Esophagus mucosa (tissue), 1 donor: ENCODE measurements at places on chromosomes 12 and 14. TPM values are rescaled to one million over a fixed set of nuclear protein-coding genes. Genes with fewer than 3 reads are reported as not detected.

GRCh38 chr12:113271853-113272561 is 50.7 kb downstream of the TPCN1 start:
- ATAC-seq = peak; percentile 68

- ATAC-seq = no peak
Measured at GRCh38 chr14:90604356-90604755, 207.5 kb downstream of the CALM1 start.

DNA sequence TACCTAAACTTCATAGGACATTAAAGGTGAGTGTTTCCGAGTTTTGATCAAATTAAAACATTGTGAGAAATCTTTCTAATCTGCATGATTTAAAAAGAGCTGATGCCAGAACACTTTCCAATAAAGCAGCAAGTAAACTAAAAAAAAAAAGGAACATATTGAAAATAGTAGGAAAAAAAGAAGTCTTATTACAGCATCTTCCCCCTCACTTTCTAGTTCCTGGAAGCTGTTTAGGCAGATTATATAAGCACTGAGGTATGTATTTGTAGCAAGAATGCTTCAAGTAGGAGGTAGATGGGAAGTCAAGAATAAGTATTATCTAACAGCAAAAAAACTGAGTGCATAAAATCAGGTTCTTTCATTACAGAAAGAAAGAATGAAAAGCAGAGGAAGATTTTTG is 45.8 kb downstream of the ERO1A start:
- ATAC-seq = no peak

ADGRD1 gene
- total RNA-seq = 2.5 TPM

FGF6 gene
- total RNA-seq = not detected

DNA sequence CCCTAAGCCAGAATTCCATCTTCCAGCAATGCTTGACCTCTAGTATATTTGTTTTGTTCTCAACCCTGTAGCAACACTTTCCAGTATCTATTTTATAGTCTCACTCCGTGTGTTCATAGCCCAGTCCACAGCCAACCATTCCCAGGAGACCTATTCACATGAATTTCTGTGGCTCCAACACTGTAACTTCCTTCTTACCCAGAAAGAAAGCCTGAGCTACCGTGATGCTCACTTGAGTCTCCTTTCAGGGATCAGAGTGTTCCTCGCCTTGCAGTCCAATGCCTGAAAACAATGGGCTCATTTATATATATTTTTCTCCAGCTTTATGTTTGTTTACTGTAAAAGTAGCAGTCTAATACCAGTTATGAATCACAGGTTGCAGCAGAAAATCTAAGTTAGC is 645.0 kb upstream of the NOVA1 start:
- ATAC-seq = no peak

DNA sequence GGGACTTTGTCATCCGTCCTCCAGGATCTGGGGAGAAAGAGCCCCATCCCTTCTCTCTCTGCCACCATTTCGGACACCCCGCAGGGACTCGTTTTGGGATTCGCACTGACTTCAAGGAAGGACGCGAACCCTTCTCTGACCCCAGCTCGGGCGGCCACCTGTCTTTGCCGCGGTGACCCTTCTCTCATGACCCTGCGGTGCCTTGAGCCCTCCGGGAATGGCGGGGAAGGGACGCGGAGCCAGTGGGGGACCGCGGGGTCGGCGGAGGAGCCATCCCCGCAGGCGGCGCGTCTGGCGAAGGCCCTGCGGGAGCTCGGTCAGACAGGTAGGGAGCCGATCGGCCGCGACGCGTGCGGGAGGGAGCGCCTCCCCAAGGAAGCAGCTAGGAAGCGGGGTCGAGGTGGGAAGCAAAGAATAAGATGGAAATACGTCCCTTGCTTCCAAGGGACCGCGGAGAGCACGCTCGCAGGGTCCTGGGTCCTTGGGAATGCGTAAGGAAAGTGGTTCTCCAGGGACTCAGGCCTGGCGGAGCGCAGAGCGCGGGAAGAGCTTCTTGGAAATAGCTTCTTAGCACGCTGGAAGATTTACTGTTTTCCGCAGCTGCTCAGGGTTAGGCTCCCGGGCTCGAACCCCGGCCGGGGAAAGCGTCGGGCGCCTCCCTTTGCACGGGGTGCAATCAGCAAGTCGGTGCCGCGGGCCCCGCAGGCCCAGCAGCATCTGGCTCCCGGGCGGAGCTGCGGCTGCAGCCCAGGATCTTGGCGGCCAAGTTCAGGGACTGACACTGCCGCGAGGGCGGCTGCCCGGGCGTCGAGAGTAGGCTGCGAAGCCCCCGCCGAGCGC is 457 bp downstream of the SOCS2 start:
- ATAC-seq = no peak

COPZ1 gene
- 111 TPM for total RNA-seq

DNA sequence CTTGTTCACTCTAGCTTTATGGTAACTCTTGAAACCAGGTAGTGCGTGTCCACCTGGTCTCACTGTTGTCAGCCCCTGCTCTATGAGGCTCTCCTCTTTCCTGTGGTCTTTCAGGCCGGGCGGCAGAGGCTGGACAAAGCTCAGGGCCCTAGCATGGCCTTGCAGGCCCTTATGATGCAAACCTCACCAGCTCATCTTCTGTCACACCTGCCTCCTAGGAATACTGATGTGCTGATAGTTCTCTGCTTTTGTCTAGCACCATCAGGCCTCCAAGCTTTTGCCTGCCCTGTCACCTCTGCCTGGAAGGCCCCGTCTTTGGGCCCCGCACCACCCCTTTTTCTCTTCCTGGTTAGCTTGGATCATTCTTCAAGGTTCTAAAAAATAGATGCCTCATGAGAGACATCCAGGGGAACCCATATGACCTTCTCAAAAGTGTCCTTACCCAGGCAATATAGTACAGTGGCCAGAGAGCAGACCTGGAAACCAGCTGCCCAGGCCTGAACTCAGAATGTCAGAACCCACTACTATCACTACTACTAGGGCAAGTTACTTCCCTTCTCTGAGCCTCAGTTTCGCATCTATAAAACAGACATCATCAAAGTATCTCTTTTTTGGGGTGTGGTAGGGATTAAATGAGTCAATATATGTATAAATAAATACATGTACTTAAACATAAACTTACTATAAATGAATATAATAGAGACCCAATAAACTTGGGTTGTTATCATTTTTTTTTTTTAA is 91.7 kb downstream of the ZFP36L1 start:
- no peak for ATAC-seq

GRCh38 chr12:31235868-31236395 is 90.0 kb downstream of the SINHCAF start:
- no peak for ATAC-seq

GRCh38 chr12:57896434-57897201 is 44.7 kb upstream of the ATP23 start:
- peak; percentile 24 for ATAC-seq

STXBP6 gene
- 0.56 TPM for total RNA-seq

- ATAC-seq = no peak
Measured at GRCh38 chr14:23409475-23409874, 1.4 kb upstream of the MYH6 start.
